Karpas-422 (cell line): ENCODE measurements at places on chromosomes 7 and 10. TPM values are rescaled to one million over a fixed set of nuclear protein-coding genes. Genes with fewer than 3 reads are reported as not detected.

- no peak for DNase-seq
These were observed 664.5 kb upstream of the VSTM2A start for GRCh38 chr7:53877688-53878087.

Gene ZMIZ2
- 16.2 and 19.9 TPM in 2 replicates for total RNA-seq

Gene PLAC9
- total RNA-seq, result not detected in 2 replicates

GRCh38 chr7:55975988-55976633 lies 11.7 kb downstream of the NIPSNAP2 start:
- no peak for DNase-seq

GRCh38 chr7:101767544-101767943 lies 49.9 kb upstream of the CUX1 start:
- no peak for DNase-seq
